ENCODE measurements at places on chromosomes 2 and 18.

DNA sequence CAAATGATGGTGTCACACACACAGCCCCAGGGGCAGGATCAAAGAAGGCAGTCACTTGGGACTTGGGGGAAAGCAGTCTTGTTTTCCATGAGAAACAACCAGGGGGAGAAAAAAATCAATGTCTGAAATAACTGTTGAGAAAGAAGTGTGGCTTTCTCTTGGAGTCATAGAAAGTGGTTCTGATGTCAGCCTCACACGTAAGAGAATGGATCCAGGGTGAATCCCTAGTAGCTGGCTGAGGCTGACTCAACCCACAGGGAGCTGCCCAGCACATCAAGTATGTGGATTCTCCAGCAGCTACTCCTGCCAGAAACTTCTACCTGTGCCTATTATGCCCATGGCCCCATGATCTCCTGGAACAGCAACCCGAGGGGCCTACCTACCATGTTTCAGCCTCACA is 33.6 kb upstream of the ZBTB7C start:
- no peak for DNase-seq

GRCh38 chr2:232454630-232455029 is 1.3 kb upstream of the ALPI start:
- DNase-seq: no peak

DNA sequence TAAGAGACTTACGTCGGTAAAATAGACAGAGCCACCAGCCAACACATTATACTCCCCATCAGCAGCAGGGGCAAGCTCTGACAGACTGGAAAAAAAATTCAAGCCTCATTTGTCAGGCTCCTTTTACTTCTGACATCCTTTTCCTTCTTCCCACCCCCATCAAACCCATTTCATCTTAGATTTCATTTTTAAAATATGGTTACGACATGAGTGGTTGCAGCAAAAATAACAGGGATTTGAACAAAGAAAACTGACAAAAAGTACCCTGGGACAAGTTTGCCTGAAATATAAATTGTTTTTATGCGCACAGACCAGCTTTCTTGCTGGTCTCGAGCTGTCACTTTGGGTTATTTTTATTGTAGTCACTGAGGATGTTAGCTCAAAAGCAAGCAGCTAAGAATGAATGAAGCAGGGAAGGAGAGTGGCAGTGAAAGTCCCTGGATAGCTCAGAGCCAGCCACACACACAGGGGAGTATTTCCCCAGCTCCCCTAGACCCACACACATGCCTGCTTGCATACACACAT is 30.7 kb upstream of the LINC00305 start:
- no peak for DNase-seq

GRCh38 chr2:40512256-40512655 is 60.4 kb upstream of the SLC8A1 start:
- DNase-seq: no peak

- DNase-seq: no peak
Measured at GRCh38 chr2:38153476-38154135, 77.7 kb upstream of the CYP1B1 start.

- no peak for DNase-seq
Measured at GRCh38 chr2:201734111-201734510, 35.7 kb upstream of the MPP4 start.

DNA sequence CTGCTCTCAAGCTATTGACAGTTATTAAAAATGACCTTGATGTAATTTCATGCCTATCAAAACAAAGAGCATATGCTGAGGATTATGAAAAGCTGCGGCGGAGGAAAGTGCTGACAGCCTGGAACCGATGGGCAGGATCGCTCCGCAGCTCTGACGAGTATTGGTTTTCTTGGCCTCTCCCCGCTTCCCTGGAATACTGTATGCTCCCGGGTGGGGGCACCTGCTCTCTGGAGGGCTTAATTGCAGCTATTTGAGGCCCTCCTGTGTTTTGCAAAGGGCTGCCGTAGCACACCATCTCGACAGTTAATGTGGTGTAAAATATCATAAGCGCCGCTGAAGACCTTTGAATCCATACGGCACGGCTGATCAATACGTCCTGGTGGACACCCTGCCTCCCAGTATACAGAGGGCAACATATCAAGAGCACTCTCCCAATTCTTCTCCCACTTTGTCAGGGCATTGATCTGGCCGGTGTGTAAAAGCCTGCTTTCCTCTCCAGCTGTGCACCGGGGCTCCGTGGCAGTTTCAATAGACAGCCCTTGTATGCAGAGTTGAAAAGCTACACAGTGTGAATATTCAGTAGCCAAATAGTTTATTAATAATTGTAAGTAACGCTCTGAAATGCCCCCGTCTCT is 662.4 kb downstream of the GALR1 start:
- no peak for DNase-seq

DNA sequence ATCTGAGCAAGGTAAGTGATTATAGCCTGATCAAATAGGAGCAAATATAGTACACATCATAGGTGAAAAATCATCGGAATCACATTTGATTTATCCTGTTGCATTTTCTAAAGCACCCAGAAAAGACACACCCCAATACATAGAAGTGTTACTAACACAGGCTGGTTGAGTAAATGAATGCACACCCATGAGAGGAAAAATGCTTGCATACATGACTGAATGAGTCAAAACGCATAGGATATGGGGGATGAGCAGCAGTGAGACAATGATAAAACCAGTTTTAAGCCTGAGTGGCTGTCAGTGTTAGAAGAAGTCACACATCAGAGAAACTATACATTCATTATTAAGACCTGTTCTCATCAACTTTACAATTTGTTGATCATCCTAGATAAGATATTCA is 449.6 kb upstream of the CDH20 start:
- no peak for DNase-seq

DNA sequence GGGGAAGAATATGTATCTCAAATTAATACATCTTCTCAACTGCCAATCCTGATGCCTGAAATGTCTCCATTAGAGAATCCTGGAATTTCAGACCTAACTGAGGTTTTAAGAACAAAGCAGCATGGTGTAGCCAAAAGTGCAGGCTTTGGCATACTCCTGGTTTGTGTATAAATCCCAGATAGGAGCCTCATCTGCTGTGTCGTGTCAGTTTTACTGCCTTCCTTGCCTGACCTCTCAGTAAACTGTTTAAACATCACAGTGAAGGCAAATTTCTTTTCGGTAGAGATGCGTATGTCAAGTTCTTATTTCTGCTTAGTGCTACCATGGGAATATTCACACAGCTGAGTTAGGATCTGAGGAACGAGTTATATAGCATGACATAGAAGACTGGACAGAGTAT is 7.3 kb downstream of the SCG2 start:
- no peak for DNase-seq

GRCh38 chr2:144711630-144712549 is 192.0 kb upstream of the ZEB2 start:
- DNase-seq: peak; percentile 52

DNA sequence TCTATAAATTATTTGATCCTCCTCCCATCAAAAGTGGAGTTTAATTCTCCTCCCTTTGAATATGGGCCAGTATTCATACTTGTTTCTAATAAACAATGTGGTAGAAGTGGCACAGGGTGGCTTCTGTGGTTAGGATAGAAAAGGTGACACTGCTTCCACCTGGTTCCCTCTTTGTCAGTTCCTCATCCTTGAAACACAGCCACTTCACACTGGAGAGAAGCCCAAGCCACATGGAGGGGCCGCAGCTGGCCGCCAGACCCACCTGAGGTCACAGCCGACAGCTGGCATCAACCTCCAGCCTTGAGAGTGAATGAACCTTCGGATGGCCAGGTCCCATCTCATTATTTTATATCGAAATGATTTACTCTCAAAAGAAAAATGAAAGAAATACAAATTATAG is 27.5 kb upstream of the SLC66A3 start:
- DNase-seq: no peak

DNA sequence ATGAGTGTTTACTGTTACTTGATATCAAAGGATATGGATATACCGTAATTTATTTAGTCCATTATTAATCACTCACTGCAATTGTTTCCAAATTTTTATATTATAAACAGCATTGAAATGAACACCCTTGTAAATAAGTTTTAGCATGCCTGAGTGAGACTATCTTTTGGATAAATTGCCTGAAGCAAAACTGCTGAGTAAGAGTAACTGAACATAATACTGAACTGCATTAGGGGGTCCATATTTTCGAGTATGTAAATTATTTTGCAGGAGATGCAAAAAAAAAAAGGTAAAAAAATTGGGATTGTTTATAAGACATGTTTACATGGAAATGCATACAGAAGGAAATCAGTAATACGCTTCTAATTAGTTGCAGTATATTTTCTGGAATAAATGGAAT is 215.6 kb upstream of the SMAD7 start:
- no peak for DNase-seq

DNA sequence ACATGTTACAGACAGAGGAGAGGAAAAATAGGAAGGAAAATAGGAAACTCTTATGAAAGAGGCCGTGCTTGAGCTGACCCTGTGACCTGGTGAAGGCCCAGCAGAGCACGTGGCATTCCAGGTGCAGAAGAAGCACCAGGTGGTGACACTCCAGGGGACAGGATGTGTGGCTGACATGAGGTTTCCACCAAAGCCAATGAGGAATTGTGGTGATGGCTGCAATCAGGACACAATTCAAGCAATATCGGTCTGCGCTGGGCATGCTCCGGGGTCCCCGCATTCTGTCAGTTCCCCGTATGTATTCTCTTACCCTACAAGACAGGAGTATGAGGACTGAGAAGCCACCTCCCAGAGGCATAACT is 504.2 kb downstream of the EIPR1 start:
- DNase-seq: no peak

DNA sequence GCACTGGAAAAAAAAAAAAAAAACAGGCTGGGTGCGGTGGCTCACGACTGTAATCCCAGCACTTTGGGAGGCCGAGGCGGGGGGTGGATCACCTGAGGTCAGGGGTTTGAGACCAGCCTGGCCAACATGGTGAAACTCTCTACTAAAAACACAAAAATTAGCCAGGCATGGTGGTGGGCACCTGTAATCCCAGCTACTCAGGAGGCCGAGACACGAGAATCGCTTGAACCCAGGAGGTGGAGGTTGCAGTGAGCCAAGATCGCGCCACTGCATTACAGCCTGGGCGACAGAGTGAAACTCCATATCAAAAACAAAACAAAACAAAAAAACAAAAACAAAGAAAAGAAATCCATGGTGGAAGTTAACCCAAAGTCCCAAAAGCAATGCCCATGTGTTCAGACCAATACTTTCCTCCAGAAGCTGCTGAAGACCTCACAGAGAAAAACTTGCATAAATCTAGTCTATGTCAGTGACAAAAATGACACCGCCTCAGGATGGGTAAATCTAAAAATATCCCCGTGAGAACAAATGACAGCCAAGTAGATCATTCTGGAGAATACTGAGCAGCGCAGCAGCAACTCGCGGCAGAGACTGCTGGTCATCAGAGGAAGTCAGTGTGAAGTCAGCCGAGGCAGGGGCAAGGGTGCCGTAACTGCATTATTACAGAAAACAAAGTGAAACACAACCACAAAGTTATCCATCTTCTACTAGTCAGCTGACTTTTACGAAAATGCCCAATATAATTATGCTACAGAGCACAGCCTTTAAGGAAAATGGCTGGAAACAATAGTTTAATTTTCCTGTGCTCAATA is 41.0 kb downstream of the LPIN2 start:
- DNase-seq: peak; percentile 77

DNA sequence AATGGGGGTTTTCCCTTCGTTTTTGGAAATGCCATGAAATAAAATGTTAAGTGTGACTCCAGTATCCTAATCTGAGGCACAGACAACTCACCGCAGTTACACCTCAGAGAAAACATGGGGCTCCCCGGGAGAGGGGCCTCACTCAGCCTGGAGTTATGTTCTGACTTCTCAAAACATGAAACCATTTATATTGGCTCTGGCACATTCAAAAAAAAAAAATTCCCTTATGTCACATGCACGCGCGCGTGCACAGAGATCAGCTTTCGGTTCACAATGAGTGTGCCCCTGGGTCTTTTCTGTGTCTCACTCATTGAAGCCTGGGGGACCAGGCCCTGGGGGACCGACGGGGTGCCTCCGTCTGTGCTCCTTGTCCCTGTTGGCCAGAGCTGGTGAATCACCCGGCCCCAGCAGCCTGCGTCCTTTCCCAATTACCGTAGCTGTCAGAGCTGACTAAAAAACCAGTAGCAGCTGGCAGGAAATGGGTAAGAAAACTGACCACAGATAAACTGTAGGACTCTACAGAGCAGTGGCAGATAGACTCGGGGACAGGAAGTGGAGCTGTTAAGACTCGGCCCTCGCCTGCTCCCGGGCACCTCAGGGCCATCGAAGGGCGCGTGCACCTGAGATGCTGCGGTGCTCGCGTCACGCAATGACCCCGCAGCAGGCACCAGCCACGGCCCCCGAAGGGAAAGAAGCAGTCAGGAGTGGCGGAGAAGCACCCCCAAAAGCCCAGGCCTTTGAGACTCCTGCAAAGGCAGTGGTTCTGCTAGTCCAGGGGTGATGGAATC is 138.3 kb upstream of the ID2 start:
- peak; percentile 99 for DNase-seq

- no peak for DNase-seq
Measured at GRCh38 chr2:209322905-209323512, 100.8 kb upstream of the MAP2 start.

GRCh38 chr2:240339411-240340360 is 95.8 kb upstream of the GPC1 start:
- no peak for DNase-seq

GRCh38 chr18:58175786-58176176 is 131.8 kb downstream of the NEDD4L start:
- DNase-seq: no peak

- no peak for DNase-seq
Measured at GRCh38 chr2:143608063-143608423, 478.8 kb downstream of the ARHGAP15 start.

GRCh38 chr2:13539296-13539695 is 822.6 kb downstream of the TRIB2 start:
- no peak for DNase-seq

GRCh38 chr2:148122788-148123187 is 101.9 kb downstream of the MBD5 start:
- no peak for DNase-seq

- DNase-seq: no peak
Measured at GRCh38 chr2:121000804-121001203, 265.1 kb downstream of the GLI2 start.

GRCh38 chr2:8368463-8368862 is 313.4 kb upstream of the ID2 start:
- no peak for DNase-seq

DNA sequence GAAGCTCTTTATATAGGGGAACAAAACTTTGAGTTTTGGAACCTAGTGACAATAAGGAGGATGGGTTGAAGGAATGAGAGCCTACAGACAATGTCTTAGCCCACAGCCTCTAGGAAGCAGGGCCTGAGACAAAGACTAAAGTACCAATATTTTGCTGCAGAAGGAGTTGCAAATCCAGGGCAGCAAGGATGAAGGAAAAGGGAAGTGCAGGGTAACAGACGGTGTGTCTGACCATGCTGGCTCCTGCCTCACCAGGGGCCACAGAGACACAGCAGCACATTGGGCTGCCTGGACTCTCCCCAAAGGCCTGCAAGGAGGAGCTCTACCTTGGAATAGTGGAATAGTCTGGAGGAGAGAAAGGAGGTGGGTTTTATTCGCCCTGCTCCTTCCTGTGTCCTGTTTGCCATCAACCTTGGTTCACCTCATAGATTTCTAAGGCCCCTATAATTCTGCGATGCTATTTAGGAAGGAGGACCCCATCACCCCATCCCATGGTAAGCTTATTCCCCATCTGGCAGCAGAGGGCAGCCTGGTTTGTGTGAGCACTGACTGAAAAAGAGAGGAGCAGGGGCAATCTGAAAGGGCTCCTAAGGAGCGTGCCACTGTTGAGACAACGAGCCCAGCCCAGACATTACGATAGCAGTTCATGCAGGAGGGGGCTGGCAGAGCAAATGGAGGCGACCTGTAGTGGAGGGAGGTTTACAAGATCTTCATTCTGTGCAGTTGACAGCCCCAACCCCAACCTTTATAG is 143.4 kb downstream of the MGAT5 start:
- peak; percentile 53 for DNase-seq

GRCh38 chr2:241315879-241316631 is at the start of gene SEPTIN2:
Gene SEPTIN2 (plus strand): TSS chr2:241315925. CDS start chr2:241324233, 8,308 bp downstream.
- DNase-seq: no peak

All from NB4 (cell line).